Stimulated activated CD8-positive, alpha-beta memory T cell treated with anti-CD3 and anti-CD28 coated beads, Interleukin-4, amount 100 ng/mL, for 1 hour (primary cell): ENCODE measurements at places on chromosomes 3 and 15.

DNA sequence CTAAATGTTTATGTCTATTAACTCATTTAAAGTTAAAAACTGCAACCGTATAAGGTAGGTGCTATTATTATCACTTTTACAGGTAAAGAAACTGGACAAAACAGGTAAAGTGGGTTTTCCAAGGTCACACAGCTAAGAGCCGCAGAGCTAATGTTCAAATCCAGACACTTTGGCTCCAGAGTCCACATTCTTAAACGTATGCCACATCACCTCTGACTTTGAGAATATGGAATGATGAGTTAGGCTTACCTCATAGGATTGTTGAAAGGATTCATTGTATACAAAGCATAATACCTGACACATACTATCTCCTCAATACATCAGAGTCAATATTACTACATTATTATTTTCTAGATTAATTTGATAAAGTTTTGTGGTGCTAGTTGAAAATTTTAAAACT, 240.9 kb upstream of the STT3B start:
- DNase-seq, result no peak

- no peak for DNase-seq
Observed at GRCh38 chr15:92725171-92725570, 69.6 kb upstream of the FAM174B start.

DNA sequence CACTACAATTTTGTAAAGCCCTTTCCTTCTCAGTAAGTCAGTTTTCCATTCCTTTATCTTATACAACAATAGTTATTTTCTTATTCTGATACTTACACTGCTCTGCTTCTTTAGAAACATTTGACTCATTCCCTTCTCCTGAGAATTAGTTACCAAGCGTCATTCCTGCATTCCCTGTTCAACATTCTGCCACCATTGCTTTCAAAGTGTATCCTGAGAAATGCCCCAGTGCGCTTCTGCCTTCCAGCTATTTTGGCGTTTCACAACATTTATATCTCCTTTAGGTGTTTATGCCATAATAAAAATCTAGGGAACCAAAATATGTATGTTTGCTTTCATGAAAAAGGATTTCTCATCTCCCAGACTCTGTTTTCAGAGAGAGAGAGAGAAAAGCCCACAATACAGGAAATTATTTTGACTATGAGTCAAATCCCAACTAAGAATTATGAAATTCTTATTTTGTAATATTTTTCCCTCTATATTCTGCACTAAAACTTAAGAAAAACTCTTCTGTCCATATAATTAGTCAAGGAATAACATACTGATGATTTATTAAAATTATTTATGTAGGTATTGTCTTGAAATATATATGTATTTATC, 118.2 kb upstream of the RAP2B start:
- no peak for DNase-seq

GRCh38 chr3:163368168-163368567, 1710.1 kb downstream of the SI start:
- no peak for DNase-seq

GRCh38 chr15:69074001-69074842, 59.7 kb downstream of the NOX5 start:
- DNase-seq, result no peak

- no peak for DNase-seq
Observed at GRCh38 chr3:31275583-31275982, 257.1 kb upstream of the STT3B start.

- no peak for DNase-seq
Observed at GRCh38 chr3:169071003-169071402, 592.5 kb downstream of the MECOM start.

- DNase-seq, result no peak
Observed at GRCh38 chr15:92151168-92151567, 242.5 kb upstream of the ST8SIA2 start.
